ENCODE measurements at places on chromosomes 4 and X.

GRCh38 chrX:153641627-153642026 is 5.4 kb upstream of the DUSP9 start:
- DNase-seq = no peak

DNA sequence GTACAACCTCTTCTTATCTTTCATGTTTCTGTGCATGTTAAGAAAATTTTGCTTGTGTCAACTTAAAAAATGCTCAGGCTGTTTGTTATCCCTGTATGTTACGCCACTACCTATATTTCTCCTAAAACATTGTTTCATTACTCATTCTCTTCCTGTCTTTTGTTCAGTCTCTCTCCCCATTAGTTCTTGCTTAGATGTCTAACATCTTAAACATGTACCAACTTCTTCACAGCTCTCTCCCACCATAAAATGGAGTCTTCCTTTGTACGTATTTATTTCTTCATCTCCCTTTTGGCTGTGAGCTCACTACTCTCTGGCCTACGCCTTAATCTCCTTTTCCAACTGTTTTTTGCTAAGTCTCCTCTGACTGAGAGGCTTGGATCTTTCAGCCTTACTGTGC is 36.4 kb downstream of the PCDH7 start:
- DNase-seq = no peak

- DNase-seq = no peak
These were observed 5.5 kb upstream of the MXD4 start for GRCh38 chr4:2267320-2267811.

DNA sequence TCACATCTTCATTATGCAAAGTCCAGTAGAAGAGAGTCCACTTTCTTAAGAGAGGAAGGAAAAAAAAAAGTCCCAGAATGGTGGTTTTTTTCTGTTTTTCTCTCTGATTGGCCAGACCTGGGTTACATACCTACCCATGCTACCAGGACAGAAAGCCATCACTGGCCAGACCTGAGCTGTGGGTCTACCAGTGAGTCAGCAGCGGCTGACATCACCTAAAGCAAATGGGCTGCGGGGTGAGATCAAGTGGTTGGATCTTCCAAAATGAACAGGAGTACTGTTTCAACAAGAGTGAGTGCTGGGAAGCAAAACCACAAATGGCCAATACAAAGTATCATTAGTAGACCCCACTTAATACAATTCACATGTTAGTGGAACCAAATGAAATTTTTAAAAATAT is 1.6 kb upstream of the NDST3 start:
- DNase-seq = no peak

DNA sequence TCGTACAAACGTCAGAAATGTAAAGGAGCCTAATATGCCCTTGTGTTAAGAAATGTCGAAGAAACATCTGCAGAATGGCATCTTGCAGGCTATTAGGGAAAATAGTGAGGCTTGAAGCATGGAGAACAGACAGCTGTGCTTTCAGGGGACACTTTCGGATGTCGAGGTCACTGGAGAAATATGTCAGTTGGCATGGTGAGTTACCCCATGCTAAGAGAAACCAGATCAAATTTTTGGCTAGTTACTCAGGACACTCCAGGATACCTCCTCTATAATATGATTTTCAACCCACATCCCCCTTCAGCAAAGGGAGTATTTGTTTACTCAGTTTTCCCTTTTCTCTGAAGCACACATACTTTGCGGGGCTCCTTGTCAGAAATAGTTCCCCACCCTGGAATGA is 171.4 kb downstream of the GPC3 start:
- no peak for DNase-seq

GRCh38 chr4:150389896-150390530 is 191.9 kb upstream of the MAB21L2 start:
- DNase-seq = no peak

- no peak for DNase-seq
These were observed 164.4 kb downstream of the QDPR start for GRCh38 chr4:17347445-17347844.

- no peak for DNase-seq
These were observed 72.3 kb downstream of the IGSF1 start for GRCh38 chrX:131216828-131217227.

GRCh38 chr4:77826275-77826674 is 7.1 kb upstream of the CNOT6L start:
- DNase-seq = no peak

GRCh38 chr4:164731827-164732474 is 22.0 kb upstream of the SMIM31 start:
- DNase-seq = peak; percentile 19

DNA sequence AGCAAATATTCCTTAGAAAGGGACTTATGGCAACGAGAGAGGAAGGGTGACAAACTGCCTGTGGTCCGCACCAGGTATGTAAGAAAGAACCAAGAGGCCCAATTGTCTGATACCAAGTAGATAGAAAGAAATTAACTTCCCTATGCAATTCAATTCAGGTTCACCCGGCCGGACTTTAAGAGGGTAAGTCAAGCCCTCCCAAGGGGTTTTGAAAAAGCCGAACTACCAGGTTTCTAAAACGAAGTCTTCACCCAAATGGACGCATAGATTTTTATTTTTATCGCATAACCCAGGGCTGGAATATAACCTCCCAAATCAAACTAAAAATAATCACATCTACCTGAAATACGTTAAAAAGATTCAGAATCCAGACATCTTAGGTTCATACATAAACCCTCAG is 1.6 kb upstream of the MAB21L2 start:
- DNase-seq = no peak

- DNase-seq = no peak
These were observed 210.7 kb upstream of the SLC7A11 start for GRCh38 chr4:138452826-138453225.

GRCh38 chr4:56666279-56666678 is 14.8 kb downstream of the HOPX start:
- DNase-seq = no peak

GRCh38 chr4:7761720-7762119 is 177.9 kb downstream of the AFAP1 start:
- DNase-seq = peak; percentile 35

GRCh38 chr4:140706276-140706625 is 49.9 kb downstream of the TBC1D9 start:
- DNase-seq = no peak

DNA sequence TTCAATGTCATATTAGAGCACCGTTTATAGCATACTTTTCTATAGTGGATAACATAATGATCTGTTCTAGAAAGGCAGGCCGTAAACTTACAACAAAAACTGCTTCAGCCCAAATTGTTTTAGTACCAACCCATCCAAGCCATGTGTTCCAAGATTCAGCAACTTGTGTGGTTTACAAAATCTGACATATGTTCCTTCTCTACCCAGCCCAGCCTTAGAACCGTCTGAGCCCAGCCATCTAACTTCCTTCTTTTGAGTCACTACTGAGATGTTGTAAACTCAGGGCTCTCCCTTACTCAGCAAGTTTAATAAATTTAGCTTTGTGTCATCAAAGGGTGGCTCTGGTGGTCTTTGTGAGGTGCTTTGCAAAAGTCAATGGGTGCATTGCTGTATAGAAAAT is 32.4 kb upstream of the REPS2 start:
- no peak for DNase-seq

- no peak for DNase-seq
These were observed 111.3 kb downstream of the ARHGAP10 start for GRCh38 chr4:147843162-147843561.

- no peak for DNase-seq
These were observed 623.8 kb upstream of the HTR2C start for GRCh38 chrX:113959912-113960626.

- DNase-seq = no peak
These were observed 10.3 kb downstream of the OCIAD1 start for GRCh38 chr4:48841045-48841827.

All from stimulated activated CD4-positive, alpha-beta T cell treated with anti-CD3 and anti-CD28 coated beads, Interleukin-1b, Interleukin-23, amount 100 ng/mL, for 1 hour (primary cell).